ENCODE measurements at places on chromosomes 11 and 22. TPM values are rescaled to one million over a fixed set of nuclear protein-coding genes. Genes with fewer than 3 reads are reported as not detected.

The SCO2 gene
- total RNA-seq = 1.2 TPM

The GUCY1A2 gene
- total RNA-seq = 0.75 TPM

The RPLP2 gene
- 397 TPM for total RNA-seq

The CD44 gene
- total RNA-seq = 449 TPM

The FBXO7 gene
- total RNA-seq = 39.3 TPM

The SEC14L6 gene
- 0.15 TPM for total RNA-seq

The OR8G5 gene
- not detected for total RNA-seq

The SULT4A1 gene
- total RNA-seq = 0.35 TPM

The OR6M1 gene
- not detected for total RNA-seq

The CHRNA10 gene
- total RNA-seq = 1.1 TPM

The PIWIL4 gene
- 9.9 TPM for total RNA-seq

The RAB38 gene
- total RNA-seq = 1.1 TPM

The MUC2 gene
- total RNA-seq = not detected

The PHOX2A gene
- total RNA-seq = not detected

The CYP2D6 gene
- total RNA-seq = 0.12 TPM

The APOL1 gene
- 45.5 TPM for total RNA-seq

The VPREB1 gene
- total RNA-seq = not detected

The PTPMT1 gene
- 92.1 TPM for total RNA-seq

The ABCC8 gene
- total RNA-seq = not detected

The ARFGAP2 gene
- total RNA-seq = 66.6 TPM

The SMTNL1 gene
- total RNA-seq = not detected

The TUB gene
- total RNA-seq = 12.6 TPM

The KCNJ4 gene
- not detected for total RNA-seq

The FZD4 gene
- total RNA-seq = 11.6 TPM

The MAPK8IP2 gene
- 0.12 TPM for total RNA-seq

The PNPLA5 gene
- total RNA-seq = not detected

The FBLN1 gene
- 838 TPM for total RNA-seq

The GSTT2 gene
- total RNA-seq = 0.23 TPM

The TBX10 gene
- not detected for total RNA-seq

The CDPF1 gene
- total RNA-seq = 8.8 TPM

The OR2AT4 gene
- not detected for total RNA-seq

The PISD gene
- total RNA-seq = 24.4 TPM

The MGAT3 gene
- 0.23 TPM for total RNA-seq

The TMEM86A gene
- 0.47 TPM for total RNA-seq

The TP53AIP1 gene
- total RNA-seq = not detected

The CCDC87 gene
- total RNA-seq = 0.15 TPM

The OR5P2 gene
- not detected for total RNA-seq

The CHST1 gene
- 0.15 TPM for total RNA-seq

The CNGA4 gene
- under 0.01 TPM for total RNA-seq

The EIF3M gene
- total RNA-seq = 351 TPM

The FGF19 gene
- not detected for total RNA-seq

The OR51B6 gene
- total RNA-seq = not detected

The CARD18 gene
- not detected for total RNA-seq

The APOC3 gene
- not detected for total RNA-seq

The TEX12 gene
- 0.15 TPM for total RNA-seq

The NXPE2 gene
- not detected for total RNA-seq

The MUC6 gene
- total RNA-seq = not detected

The OR56A1 gene
- total RNA-seq = not detected

The RTN4RL2 gene
- 0.12 TPM for total RNA-seq

The OR6T1 gene
- total RNA-seq = not detected

The HEPACAM gene
- total RNA-seq = not detected

The NOL12 gene
- total RNA-seq = 27.7 TPM

The PHETA2 gene
- 11.6 TPM for total RNA-seq

The CLTCL1 gene
- total RNA-seq = 12.0 TPM

The CYP2R1 gene
- total RNA-seq = 5.7 TPM

Data from smooth muscle cell of the coronary artery (primary cell).